ENCODE measurements at places on chromosomes 1 and 21. TPM values are rescaled to one million over a fixed set of nuclear protein-coding genes. Genes with fewer than 3 reads are reported as not detected.
A peak's percentile ranks its signal among the peaks of the same experiment; 100 is the strongest.

DNA sequence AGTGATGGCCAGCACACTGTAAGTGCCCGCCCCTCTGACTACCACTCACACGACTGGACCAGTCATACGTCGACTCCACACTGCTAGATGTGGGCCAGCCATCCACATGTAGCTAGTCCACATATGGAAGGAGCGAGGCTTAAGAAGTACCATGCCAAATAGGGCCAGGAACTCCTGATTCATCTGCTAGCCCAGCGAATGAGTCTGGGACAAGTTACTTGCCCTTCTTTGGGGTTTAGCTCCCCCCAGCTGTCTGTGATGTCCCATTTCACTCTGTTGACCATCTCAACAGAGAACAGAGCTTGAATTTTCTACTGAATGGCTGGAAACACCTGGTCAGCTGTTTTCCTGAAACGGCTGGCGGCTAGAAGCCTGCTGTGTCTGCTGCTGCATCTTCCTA is 5.8 kb downstream of the CSRP1 start:
- H3K36me3 ChIP-seq, result no peaks in the 10 kb centered on the region
- DNase-seq, result no peak
- H3K4me3 ChIP-seq, result no peak overlapping the region
- H3K4me1 ChIP-seq, result peaks cover 66% of the 10 kb centered on the region
- H3K27ac ChIP-seq, result peak overlapping the region; percentile 98

DNA sequence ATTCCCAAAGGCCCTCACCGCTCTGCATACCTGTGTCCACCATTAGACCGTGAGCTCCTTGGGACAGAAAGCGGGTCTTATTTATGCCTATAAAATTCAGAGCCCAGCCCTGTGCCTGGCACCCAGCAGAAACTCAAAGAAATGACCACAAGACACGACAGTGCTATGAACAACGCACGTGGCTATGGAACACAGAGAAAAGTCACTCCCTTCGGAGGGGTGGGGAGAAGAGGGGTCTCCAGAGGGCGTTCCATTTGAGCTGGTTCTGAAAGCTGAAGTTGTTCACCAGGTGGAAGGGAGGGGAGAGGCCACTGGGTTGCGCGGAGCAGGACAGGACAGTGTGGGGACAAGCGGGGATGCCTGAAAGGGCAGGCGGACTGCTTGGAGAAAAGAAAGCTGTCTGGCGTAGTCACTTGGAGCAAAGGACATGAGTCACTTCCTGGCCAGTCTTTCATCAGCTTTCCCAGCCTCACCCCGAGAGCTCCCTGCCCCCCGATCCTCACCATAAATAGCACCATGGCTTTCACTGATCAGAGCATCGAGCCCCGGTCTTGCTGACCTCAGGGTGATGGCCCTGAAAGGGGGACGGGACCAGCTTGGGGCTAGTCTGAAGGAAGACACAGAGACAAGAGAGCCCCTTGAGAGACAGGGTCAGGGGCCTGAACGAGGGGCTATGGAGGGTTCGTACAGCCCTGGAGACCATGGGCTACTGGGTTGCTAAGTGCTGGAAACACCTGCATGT is 28.5 kb downstream of the ECE1 start:
- no peak overlapping the region for H3K4me3 ChIP-seq
- no peaks in the 10 kb centered on the region for H3K27me3 ChIP-seq
- peaks cover 16% of the 10 kb centered on the region for H3K4me1 ChIP-seq

DNA sequence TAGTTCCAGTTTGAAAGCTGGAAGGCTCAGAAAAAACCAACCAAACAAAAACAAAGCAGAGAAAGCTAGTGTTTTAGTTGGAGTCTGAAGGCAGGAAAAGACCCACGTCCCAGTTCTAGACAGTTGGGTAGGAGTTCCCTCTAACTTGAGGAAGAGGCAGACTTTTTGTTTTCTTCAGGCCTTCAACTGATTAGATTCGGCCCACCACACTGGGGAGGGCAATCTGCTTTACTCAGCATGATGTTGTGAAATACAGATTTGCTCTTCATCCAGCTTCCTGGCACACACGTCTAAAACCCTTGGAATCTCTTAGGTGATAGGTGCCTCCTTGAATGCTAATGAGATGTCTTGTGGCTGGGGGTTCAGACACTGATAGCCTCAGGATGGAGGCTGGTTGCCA is 49.1 kb upstream of the CSF3R start:
- H3K27me3 ChIP-seq, result peaks cover 54% of the 10 kb centered on the region
- H3K4me1 ChIP-seq, result no peaks in the 10 kb centered on the region
- no peak overlapping the region for H3K4me3 ChIP-seq
- H3K36me3 ChIP-seq, result no peaks in the 10 kb centered on the region
- no peak overlapping the region for H3K27ac ChIP-seq
- DNase-seq, result no peak

GRCh38 chr1:155043301-155043702 is 7.8 kb upstream of the ADAM15 start:
- no peaks in the 10 kb centered on the region for H3K27me3 ChIP-seq
- H3K4me3 ChIP-seq, result no peak overlapping the region
- DNase-seq, result no peak
- H3K27ac ChIP-seq, result no peak overlapping the region
- H3K4me1 ChIP-seq, result no peaks in the 10 kb centered on the region

DNA sequence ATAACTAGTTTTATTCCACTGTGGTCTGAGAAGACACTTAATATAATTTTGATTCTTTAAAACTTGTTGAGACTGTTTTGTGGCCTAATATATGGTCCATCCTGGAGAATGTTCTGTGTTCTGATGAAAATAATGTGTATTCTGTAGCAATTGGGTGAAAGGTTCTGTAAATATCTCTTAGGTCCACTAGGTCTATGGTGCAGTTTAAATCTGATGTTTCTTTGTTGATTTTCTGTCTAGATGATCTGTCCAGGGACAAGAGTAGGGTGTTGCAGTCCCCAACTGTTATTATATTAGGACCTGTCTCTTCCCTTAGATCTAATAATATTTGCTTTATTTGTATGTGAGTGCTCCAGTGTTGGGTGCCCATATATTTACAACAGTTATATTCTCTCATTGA is 33.9 kb upstream of the PM20D1 start:
- H3K4me3 ChIP-seq, result no peak overlapping the region
- no peak for DNase-seq
- peaks cover 9% of the 10 kb centered on the region for H3K4me1 ChIP-seq
- no peaks in the 10 kb centered on the region for H3K27me3 ChIP-seq

DNA sequence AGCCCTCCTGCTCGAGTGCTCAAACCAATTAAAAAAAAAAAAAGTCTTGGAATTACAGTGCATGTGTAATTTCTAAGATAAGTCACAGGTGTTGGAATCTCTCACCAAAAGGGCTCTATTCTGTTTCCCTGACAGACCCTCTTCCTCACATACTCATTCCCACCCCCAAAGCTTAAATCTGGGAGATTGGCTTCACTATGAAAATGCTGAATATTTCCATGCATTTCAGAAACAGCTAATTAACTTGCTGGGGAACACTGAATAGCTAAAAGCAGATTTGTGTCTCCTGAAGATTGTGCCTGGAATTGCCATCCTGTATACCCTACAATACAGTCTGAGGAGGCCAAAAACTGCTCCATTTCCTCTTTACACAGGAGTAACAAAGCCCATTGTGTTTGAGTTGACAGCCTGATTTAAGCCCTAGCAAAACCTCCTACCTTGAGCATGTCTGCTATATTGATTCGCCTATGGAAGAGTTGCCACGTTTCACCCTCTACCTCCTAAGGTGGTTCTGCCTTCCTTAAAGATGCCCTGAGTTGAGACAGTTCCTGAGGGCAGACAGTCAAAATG is 1.4 kb upstream of the PIK3R3 start:
- peak overlapping the region; percentile 100 for H3K27ac ChIP-seq
- no peaks in the 10 kb centered on the region for H3K27me3 ChIP-seq
- no peak for DNase-seq
- peak overlapping the region; percentile 93 for H3K4me3 ChIP-seq

- peaks cover 7% of the 10 kb centered on the region for H3K36me3 ChIP-seq
- H3K4me3 ChIP-seq, result no peak overlapping the region
- no peak for DNase-seq
- peaks cover 77% of the 10 kb centered on the region for H3K4me1 ChIP-seq
- no peaks in the 10 kb centered on the region for H3K27me3 ChIP-seq
- peak overlapping the region; percentile 87 for H3K27ac ChIP-seq
These were observed 29.0 kb downstream of the SSBP3 start for GRCh38 chr1:54377040-54377691.

DNA sequence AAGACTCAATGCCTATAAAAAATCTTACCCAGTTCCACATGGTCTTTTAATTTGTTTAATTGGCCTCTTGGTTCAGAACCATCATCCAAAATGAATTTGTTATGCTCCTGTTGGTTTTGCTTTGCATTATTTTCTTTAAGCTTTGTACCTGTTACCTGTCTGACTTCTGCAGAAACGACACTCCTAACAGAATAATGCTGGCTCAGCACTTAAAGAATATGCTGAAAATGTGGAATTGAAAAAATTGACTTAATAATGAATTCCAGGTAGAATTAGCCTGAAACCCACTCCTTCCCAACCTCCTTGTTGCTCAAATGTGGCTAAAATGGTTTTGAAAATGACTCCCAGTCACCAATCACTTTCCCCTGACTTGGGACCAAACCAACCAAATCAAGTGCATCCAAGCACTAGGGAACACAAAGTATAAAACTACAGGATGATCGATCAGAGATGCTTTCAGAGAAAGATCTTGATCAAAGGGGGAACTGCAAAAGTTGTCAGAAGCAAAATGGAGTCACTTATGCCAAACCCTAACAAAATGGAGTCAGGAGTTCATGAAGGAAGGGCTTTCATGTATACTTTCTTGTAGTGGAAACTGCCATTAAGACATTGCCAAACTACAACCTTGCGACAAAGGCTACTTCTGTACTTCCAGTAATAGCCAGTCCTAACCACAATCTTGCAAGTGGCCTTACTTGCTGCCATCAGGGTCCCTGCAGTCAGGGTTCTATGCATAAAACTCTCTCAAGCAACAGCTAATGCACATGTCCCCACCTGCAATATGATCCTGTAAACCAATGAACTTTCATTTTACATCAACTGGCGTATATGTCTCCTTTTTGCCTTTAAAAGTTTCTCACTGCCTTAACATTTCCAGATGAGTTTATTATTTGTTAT is 5.4 kb downstream of the GBP7 start:
- H3K27me3 ChIP-seq, result no peaks in the 10 kb centered on the region
- H3K36me3 ChIP-seq, result no peaks in the 10 kb centered on the region
- H3K4me3 ChIP-seq, result no peak overlapping the region
- DNase-seq, result no peak
- peaks cover 12% of the 10 kb centered on the region for H3K4me1 ChIP-seq

GRCh38 chr21:23853796-23854379 is 1753.4 kb downstream of the MRPL39 start:
- H3K36me3 ChIP-seq, result no peaks in the 10 kb centered on the region
- no peak for DNase-seq
- no peaks in the 10 kb centered on the region for H3K27me3 ChIP-seq
- H3K4me3 ChIP-seq, result no peak overlapping the region

- H3K4me1 ChIP-seq, result peaks cover 55% of the 10 kb centered on the region
- peak overlapping the region; percentile 75 for H3K27ac ChIP-seq
These were observed 114.9 kb downstream of the VPS13D start for GRCh38 chr1:12344596-12345349.

DNA sequence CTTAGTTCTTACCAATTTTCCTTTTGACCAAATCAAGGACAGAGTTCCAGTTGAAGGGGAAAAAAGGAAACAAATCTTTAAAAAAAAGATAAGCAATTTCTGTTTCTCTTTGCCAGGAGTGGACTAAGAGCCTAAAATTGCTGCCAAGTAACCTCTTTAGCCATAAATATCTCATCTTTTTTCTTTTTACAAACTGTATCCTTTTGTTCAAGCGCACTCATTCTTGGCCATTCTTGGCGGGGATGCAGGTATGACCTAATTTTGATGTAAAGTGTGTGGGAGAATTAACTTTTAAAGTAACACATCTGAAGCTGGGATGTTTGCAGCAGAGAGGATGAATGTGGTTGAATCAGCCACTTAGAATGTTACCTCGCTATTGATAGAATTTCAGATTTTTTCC is 13.4 kb upstream of the KIF1B start:
- H3K4me1 ChIP-seq, result no peaks in the 10 kb centered on the region
- H3K27ac ChIP-seq, result no peak overlapping the region
- H3K36me3 ChIP-seq, result no peaks in the 10 kb centered on the region
- H3K4me3 ChIP-seq, result no peak overlapping the region
- H3K27me3 ChIP-seq, result no peaks in the 10 kb centered on the region
- no peak for DNase-seq

The SETDB1 gene
- total RNA-seq, result 101 TPM

The FCRL6 gene
- 0.60 TPM for total RNA-seq

The SLC9A1 gene
- 32.5 TPM for total RNA-seq

The MAP7D1 gene
- total RNA-seq, result 97.8 TPM

The NPPA gene
- not detected for total RNA-seq
